ENCODE measurements at places on chromosomes 5 and 9. TPM values are rescaled to one million over a fixed set of nuclear protein-coding genes. Genes with fewer than 3 reads are reported as not detected.

Gene RNF183
- total RNA-seq = not detected

Gene ELL2
- total RNA-seq = 57.2 TPM

Gene SDHA
- total RNA-seq = 81.1 TPM

Gene RGMB
- 83.9 TPM for total RNA-seq

Gene SPINK13
- total RNA-seq = not detected

Gene CAMK2A
- 3.3 TPM for total RNA-seq

Measured in smooth muscle cell of the umbilical artery (primary cell).